SHP77 treated with DMSO at 0.1 percent for 48 hours (cell line): ENCODE measurements at places on chromosomes 3 and 15.

GRCh38 chr15:83753872-83754493 lies 100.1 kb downstream of the ADAMTSL3 start:
- no peak for DNase-seq

DNA sequence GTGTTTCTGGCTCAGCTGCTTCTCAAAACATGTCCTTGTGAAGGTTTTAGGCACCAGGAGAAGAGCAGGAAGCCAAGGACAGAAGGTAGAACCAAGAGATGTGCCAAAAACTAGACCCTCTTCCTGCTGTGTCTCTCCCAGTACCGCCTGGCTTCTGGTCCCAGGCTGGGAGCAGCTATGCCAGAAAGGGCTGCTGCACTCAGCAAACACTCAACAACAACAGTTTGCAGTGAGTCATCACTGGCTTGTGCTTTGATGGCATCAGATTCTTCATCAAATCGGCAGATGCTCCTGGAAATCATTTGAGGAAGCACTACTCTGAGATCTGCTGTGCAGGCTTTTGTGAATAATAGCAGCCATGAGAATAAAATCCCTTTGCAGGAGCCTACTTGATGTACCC lies 63.2 kb downstream of the DGKG start:
- no peak for DNase-seq

GRCh38 chr15:45372041-45372995 lies 6.0 kb downstream of the GATM start:
- DNase-seq = no peak

DNA sequence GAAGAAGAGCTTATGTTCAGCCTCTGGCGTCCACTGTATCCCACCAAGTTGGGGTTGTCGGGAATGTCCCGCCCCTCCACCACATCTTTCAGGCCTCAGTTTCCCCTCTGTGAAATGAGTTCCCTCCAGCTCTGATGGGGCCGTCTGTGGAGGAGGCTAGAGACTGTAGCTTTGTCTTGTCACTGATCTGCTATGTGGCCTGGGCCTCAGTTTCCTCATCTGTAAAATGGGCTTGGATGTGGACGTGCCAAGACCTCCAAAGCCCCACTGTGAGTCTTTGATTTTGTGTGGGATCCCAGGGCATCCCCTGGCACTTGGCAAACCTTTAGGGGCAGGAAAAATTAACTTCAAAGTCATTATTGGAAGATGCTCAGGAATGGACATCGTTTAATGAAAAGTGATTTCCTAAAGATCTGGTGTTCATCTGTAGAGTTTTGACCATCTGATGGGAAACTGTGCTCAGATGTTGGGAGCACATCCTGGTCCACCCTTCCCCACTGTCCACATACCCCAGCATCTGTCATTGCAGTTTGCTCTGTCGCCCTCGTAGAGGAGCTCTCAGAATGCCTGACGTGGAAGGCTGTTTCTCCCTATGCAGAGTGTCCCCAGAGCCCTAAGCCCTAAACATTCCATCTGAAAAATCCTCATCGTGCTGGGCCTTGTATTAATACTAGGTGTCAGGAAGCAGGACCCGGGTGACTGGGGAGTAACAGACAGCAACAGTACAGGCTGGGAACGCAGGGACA lies 28.5 kb downstream of the SLC6A6 start:
- no peak for DNase-seq

GRCh38 chr15:48062148-48062872 lies 58.5 kb upstream of the SLC24A5 start:
- DNase-seq = peak; percentile 38

DNA sequence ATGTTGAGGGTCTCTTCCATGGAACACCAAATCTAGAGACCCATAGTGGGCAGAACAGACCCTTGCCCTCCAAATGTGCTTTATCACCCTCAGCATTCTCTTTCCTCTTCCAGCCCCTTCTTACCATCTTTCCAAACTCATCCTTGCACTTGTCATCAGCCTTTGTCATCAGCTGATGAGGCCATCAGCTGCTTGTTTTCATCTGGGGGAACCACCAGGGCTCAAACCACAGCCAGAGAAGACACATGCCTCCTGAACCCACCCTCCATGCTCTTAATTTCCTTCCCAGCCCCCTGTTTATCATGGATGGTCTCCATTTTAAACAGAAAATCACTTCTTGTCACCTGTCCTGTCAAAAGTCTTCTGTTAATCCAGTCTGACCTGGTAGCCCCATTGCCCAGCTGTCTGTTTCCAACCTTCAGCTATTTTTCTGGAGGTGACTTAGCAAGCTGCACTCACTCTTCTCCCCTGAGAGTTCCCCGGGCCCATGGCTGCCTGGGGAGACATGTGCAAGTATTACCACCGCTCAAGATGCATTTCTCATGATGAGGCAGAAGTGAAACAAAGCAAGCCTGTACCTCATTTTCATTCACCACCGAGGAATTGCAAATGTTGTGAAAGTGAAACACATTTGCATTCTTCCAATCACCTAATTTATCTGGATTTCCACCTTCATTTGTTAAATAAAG lies 14.7 kb upstream of the SYNM start:
- DNase-seq = no peak

DNA sequence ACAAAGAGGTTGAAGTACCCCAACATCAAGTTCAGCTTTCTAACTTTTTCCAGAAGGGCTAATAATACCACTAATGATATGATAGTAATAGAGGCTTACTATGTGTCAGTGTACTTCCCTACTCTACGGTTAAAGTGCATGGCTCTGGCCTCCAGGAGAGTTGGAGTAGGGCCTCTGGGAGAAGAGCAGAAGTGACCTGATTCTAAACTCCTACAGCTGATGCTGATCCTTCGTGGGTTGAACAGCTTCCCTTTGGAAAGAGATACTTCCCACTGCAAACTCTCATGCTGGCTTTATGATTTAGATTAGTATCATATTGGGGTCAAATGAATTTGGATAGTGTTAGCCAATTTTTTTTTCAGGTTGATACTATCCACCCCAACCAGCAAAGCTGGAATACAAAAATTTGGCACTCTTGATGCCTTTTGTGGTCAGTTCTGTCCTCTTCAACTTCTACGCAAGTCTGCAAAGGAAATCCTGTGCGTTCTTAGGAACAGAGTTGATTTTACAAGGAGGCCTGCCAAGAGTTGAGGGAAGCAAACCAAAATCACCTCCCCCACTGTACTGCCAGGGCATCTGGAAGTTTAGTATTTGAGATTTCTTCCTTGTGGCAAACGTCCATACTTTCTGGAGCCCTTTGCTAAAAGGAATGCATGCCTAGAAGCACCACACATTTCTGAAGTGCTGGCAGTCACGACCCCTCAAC lies 17.8 kb downstream of the TMEM212 start:
- DNase-seq = no peak

DNA sequence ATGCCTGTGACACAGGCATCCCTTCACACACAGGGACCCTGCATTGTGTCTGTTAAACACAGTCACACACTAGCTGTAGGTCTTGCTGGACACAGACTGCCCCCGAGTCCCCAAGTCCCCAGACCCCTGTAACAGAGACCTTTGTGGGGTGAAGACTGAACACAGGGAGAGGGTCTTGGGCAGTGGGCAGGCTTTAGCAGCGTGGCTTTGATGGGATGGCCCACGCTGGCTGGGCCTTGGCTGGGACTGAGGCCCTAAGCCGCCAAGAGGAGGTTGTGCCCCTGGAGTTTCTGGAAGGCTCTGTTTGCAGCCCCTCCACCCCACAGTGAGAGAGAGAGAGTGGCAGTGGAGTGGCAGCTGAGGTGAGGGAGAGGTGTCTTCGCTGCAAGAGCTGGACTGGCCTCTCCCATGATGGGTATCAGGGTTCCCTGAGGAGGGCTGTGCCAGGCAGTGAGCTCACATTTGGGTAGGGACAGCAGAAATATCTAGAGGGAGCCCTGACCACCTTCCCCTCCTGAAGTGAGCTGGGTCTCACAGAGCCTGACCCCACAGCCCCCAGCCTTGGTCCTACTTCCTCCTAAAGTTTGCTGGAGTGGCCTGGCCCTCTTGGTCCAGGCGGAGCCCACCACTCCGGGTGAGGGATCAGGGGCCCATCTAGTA lies 635 bp upstream of the VILL start:
- no peak for DNase-seq

DNA sequence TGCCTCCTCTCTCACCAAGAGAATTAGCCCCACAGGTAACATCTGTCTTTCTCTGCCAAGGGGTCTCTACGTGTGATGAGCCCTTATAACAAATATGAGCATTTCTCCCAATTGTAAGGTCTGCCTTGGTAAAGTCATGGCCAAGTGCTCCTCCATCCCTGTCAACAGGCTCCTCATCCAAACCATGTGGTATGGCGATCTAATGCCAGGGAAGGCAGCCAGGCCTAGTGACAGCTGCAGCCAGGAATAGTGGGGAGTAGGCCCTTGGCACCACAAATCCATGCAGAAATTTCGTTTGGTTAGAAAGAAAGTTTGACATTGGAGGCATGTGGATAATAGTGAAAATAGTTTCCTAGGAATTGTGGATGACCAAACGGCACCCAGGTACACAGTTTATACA lies 4.7 kb upstream of the LRTM1 start:
- no peak for DNase-seq

GRCh38 chr3:4751029-4751501 lies 228.2 kb upstream of the BHLHE40 start:
- DNase-seq = no peak

DNA sequence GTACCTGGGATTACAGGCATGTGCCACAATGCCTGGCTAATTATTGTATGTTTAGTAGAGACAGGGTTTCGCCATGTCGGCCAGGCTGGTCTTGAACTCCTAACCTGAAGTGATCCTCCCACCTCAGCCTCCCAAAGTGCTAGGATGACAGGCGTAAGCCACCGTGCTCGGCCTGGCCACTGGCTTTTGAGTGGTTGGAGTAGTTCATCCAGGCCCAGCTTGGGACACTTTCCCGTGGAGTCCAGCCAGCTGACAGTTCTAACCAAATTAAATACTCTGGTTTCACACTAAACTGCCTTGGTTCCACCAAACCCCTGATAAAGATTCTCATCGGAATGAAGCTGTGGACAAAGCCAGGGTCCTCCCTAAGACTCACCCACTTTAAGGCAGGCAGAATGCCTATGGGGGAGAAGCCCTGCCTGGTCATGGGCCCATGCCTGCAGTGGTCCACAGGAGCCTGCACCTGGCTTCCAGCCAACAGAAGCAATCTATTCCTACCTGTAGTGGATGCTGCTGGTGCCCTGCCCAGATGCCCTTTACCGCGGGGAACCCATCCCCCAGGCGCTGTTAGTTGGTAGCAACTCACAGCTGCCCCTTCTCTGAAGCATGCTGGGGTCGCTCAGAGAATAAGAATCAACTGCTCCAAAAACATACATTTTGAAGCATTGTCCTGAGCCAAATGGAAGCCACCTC lies 5.2 kb upstream of the SLC28A1 start:
- no peak for DNase-seq
